ENCODE measurements at places on chromosomes 7 and 10.

- no peak for DNase-seq
Measured at GRCh38 chr10:28374036-28374435, 71.2 kb upstream of the MPP7 start.

DNA sequence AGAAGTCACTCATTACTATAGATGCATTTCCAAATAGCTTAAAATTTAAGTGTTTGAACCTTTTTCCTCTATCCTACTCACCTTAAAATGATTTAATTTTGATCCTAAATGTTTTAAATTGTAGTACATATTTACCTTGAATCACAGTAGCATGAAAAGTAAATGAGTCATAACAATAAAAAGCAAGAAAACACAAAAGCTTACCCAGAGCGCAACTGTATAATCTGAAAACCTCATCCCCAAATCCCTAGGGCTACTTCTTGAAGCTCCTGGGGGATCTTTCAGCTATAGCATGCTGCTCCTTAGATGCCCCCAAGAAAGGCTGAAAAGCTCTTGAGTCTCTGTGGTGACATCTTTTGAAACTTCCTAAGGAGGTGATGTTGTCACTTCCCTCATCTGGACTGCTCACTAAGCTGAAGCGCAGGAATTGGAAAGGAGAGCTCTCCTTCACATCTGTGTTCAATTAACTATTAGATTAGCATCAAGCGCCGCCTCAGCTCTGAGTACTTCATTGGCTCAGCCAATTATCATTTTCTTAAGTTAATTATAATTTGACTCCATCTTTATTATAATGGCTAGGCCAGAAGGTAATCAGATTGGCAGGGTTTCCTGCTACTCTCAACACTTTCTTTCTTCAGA lies 60.2 kb downstream of the SEMA3E start:
- no peak for DNase-seq

DNA sequence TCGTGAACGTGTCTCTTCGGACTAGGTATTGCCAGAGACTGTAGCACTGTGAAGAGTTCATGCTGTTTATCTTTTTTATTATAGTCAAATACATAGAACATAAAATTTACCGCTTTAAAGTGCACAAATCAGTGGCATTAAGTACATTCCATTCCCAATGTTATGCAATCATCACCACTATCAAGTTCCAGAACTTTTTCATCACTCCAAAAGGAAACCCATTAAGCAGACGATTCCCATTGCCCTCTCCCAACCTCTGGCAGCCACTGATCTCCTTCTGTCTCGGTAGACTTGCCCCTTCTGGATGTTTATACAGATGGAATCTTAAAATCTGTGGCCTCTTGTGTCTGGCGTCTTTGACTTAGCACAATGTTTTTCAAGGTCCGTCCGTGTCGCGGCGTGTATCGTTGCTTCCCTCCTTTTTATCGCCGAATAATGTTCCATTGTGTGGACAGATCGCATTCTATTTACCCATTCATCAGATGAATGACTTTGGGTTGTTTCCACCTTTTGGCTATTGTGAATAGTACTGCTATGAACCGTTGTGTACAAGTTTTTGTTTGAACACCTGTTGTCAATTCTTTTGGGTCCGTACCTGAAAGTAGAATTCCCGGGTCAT lies 2.7 kb downstream of the PROSER2 start:
- no peak for DNase-seq

- no peak for DNase-seq
Measured at GRCh38 chr7:44854644-44855364, 6.9 kb upstream of the H2AZ2 start.

- DNase-seq, result no peak
Measured at GRCh38 chr10:132878730-132879407, 63.5 kb downstream of the CFAP46 start.

DNA sequence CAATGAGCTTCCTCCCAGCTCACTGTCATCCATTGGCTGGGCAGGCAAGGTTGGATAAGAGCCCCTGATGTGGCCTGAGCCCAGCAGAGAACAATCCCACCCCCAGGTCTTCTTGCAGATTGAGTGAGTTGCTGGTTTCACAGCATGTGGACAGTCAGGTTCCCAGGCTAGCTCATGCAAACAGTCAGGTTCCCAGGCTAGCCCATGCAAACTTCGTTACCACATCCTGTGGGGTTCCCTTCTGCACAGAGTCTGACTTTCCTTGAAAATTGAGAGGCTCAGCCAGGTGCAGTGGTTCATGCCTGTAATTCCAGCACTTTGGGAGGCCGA lies 67.1 kb downstream of the TMEM130 start:
- no peak for DNase-seq

DNA sequence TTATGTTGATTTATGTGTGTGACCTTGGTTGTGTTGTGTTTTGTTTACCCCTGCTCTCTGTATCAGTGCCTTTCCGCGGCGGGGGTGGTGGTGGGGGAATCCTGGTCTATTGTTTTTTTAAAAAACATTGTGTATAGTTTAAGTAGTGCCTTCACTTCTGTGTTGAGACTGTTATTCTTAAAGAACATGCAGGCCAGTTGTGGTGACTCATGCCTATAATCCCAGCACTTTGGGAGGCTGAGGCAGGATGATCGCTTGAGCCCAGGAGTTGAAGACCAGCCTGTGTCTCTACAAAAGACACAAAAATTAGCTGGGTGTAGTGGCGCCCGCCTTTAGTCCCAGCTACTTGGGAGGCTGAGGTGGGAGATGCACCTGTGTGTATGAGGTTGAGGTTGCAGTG lies 429.0 kb upstream of the LRGUK start:
- DNase-seq, result no peak

- DNase-seq, result no peak
Measured at GRCh38 chr10:122655524-122656307, 43.9 kb downstream of the C10orf120 start.

DNA sequence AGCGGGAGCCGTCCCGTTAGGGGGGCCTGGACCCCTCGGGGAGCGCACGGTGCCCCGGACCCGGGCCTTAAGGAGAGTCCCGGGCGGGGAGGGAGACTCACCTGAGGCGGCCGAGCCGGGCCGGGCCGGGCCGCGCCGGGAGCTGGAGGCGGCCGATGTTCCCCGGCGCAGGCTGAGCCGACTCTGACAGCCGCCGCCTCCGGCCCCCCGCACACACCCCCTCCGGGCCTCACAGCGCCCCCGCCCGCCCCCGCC lies at the start of gene ACHE:
TSS of gene ACHE (minus strand) at position 188 of the 255 bp plus-strand sequence. CDS start 1,656 bp downstream, outside the sequence.
- no peak for DNase-seq

- no peak for DNase-seq
Measured at GRCh38 chr7:9557853-9558252, 1124.4 kb downstream of the NXPH1 start.

DNA sequence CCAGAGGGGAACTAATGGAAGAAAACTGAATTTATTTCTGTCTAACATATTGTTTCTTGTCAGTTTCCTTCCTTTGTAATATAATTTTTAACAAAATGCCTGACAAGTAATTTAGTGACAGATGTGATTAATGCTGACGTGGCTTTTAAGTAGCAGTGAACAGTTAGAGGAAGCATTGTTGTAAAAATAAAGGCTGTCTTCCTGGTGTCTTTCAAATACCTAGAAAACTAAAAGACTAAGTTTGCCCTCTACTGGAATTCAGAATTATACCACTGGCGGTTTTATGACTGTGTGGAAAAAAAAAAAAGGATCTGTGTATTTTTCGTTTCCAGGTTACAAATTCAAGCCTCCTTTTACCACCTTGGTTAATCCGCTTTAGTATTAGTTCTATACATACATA lies 217.1 kb upstream of the DPP6 start:
- no peak for DNase-seq

- DNase-seq, result no peak
Measured at GRCh38 chr7:31776616-31777015, 89.6 kb downstream of the PPP1R17 start.

DNA sequence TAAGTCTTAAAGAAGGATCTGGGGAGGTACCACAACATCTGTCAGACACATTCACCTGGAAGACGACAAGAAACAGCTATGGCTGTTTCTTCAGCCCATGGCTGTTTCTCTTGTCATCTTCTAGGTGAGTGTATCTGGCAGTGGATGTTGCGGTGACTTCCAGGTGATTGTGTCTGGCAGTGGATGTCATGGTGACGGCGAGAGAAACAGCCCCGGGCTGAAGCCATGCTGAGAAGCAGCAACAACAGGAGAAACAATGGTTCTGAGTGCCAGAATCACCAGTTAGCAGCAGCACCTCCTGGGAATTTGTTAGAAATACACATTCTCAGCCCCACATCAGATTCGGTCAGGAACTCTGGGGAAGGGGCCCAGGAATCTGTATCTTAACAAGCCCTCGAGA lies 68.6 kb upstream of the SYPL1 start:
- DNase-seq, result no peak

DNA sequence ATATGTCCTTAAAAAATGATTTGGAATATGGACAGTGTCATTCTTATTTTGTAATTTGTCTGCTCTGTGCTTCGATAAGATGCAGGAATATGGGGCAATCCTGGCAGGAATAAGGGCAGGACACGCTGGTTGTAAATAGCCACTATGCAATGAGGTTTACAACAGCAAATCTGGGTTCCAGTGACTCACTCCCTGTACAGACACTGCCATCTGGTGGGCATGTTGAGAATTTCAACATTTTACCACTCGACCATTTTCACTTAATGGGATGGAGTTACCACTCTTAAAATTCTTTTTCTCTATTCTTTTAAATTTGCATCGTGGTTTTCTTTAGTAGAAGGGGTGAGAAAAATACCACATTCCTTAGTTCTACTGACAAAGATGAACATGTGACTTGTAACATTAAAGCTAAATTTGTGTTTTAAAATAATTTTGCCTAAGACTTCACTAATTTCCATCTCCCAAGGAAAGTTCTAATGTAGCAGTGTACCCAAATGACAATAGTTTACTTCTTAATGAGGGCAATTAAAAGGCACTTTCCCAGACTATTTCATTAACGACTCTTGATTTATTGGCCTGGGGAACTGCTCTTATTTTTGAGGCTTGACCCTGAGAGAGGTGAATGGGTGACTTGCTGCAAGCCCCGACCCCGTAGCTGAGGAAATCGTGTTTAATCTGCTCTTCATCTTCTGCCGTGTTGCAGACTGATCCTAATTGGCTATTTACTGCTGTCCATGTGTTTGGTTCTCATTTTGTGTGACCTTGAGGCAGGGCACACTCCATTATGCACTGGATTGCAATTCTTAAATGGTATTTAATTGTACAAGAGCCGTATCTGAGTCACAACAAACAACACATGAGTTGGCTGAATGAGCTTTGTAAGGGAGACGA lies 173.6 kb upstream of the IMMP2L start:
- DNase-seq, result peak; percentile 11

- DNase-seq, result no peak
Measured at GRCh38 chr7:113204415-113204814, 86.1 kb upstream of the SMIM30 start.

GRCh38 chr10:69505636-69506318 lies 54.5 kb downstream of the TSPAN15 start:
- no peak for DNase-seq

GRCh38 chr10:17788646-17789045 lies 20.5 kb upstream of the MRC1 start:
- DNase-seq, result no peak
